ENCODE measurements at places on chromosomes 3 and 15. TPM values are rescaled to one million over a fixed set of nuclear protein-coding genes. Genes with fewer than 3 reads are reported as not detected.

ISLR2 gene
- 1.1 TPM for total RNA-seq

CCDC12 gene
- 59.2 TPM for total RNA-seq

LXN gene
- 17.9 TPM for total RNA-seq

ENTPD3 gene
- total RNA-seq = 5.5 TPM

DNA sequence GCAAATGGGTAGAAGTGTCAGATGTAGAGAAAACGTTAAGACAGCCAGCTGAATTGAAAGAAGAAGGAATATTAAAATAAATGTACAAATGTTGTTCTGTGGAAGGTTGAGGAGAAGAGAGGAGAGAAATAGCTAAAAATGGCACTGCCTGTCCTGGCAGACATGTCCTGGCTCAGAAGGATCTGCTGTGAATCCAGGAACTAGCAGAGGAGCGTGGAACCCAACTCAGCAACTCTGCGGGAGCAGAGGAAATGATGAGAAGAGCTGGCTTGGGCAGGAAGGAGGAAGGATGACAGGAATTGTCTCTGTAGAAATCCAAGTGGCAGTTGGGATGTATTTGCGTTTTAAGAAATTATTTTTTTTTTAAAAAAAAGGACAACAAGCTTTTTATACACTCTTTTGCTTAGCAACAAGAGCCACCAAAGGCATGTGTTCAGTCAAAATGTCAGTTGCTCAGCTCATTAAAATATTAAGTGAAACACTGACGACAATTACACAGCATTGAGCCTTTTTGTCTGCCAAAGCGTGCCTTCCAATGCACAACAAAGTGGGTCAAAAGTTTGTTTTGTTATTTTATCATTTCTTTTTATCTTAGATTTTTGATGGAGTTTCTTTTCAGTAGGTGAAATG, 16.1 kb downstream of the NANOGP8 start:
- no peak for DNase-seq

GRCh38 chr3:184439096-184439495, 59.2 kb downstream of the CHRD start:
- DNase-seq = no peak

DNA sequence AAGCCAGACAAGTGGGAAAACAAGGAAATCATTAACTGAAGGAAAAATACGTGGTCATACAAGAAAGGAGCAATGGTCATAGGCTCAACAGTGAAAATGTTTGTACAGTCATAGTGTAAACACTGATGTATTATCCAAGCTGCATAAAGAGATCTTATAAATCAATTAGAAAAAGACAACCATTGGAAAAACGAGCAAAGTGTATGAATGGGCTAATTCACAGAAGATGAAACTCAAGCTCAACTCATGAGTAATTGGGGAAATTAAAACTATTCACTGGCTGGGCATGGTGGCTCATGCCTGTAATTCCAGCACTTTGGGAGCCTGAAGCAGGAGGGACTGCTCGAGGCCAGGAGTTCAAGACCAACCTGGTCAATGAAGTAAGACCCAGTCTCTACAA, 6.4 kb upstream of the IGF2BP2 start:
- no peak for DNase-seq

- DNase-seq = no peak
These were observed 1.1 kb upstream of the DNAJC13 start for GRCh38 chr3:132416161-132416560.

DNA sequence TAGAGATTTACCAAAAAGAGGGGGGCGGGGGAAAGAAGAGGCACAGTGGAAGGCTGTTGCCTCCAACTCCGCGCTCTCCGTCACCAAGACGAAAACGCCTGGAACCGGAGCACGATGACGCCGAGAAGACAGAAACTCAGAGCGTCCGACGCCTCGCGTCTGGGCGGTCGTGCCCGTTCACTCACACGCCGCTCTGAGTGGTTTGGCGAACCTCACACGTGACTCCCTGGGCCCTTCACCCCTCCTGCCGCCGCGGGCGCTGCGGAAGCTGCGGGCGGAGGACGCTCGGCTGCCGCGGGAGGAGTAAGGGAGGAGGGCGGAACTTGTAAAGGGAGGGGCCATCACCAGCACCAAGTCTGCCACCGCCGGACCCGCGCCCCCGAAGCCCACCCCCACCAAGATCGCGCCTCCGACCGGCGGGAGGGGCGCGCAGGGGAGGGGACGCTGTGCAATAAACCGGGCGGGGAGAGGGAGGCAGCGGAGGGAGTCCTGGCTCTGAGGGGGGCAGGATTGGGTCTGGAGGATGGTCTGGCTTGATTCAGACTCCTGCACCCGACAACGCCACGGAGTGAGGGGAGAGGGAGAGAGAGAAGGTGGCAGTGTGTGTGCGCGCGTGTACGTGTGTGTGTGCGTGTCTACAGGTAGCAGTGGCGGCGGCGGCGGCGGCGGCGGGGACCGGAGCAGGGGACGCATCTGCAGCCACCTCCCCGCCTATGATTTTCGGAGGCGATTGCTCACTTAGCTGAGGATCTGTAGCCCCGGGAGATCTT, 1.9 kb upstream of the NLGN1 start:
- DNase-seq = peak; percentile 72

DNA sequence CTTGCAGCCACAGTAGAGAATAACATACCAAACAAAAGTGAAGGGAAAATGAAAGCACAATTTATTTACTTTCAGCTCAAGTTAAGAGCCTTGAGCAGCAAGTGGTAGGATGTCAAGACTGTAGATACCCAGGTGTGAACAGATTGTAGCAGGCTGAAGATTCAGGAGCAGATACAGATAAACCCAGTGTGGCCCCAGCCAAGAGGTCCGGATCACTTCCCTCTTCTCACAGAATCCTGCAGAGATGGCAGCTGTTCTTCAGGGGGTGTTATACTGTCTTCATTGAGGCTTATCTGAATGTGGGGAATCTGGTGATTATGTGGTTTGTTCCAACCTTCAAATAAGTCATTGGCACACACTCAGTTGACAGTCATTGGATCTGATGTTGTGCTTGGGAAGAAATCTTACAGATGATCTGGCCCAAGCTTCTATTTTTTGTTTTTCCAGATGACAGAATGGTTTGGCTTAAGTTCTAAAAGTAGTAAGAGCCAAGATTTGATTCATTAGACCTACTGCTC, 2.2 kb downstream of the STARD9 start:
- no peak for DNase-seq

DNA sequence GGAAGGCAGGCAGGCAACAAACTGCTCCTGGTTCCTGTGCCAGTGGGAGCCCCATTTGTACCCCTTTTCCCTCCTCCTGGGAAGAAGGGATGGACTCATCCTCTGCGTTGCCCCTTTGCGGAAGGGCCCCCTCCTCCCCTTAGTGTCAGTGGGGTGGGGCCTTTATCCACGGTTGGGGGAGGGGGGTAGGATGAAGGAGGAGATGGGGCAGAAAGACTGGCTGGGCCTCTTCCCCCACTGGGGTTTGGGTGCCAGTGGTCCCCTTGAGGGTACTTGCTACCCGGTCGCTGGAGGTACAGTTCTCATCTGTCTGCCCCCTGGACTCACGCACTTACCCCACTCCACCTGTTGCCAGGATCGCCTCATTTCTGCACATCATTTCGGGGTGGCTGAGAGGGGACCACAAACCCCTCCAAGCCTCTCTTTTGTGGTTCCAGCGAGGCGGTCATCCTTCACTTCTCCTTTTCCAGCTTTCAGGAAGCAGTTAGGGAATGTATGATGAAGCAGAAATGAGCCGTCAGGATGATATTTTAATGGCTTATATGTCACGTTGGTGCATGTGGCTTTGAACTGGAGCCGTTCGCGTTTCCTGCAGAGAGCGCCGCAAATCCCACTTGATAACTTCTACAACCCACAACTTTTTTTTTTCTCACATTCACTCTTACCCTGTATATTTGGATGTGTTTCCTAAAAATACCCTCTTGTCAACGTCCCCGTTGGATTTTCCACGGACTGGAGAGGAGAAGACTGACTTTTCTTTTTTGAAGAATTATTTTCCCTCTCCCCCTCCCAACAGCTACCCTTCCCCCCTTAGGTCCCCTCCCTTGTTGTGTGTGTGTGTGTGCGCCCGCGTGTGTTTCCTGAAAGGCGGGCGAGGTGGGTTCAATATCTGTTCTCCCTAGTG, at the start of gene ZIC4:
Gene ZIC4, minus strand, starts transcription at position 516 of the 904 bp plus-strand sequence. CDS start 3,746 bp downstream, outside the sequence.
- DNase-seq = no peak

DNA sequence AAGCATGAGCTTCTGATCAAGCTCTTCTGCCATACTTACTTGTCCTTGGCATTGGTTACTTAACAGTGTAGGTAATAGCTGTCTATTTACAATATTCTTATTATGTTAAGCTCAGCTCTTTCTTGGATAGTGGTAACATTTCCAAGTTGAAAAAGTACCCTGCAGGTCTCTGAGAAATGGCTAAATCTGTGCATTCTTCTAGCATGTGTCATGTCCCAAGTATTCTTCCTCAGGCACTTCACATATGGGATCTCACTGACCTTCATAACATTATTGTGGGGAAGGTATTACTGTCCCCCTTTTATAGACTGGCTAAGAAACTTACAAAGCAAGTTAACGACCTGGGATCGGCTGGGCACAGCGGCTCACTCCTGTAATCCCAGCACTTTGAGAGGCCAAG, 236.1 kb downstream of the RORA start:
- DNase-seq = no peak

GRCh38 chr3:2898591-2899353, 211.4 kb downstream of the IL5RA start:
- no peak for DNase-seq

DNA sequence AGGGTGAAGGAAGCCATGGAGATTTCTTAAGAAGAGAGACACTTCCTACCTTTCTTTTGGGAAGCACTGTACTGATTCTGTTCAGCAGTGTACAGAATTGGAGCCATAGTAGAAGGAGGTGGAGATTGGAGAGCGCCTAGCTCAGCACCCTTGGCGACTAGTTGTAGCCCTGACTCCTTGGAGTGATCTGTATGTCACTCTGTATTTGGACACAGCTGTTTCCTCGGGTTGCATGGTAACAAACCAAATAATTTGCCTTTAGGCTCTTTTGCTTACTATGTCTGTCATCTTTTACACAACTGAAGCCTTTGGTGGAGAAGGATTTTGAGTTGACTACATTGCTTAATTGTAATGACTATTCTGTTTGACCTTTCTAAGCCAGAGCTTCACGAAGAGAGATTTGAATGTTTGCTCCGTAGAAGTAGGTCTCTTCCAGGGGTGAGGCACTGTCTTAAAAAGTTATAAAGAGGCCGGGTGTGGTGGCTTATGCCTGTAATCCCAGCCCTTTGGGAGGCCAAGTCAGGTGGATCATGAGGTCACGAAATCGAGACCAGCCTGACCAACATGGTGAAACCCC, 77.1 kb downstream of the AKAP13 start:
- no peak for DNase-seq
